ENCODE measurements at places on chromosomes 7 and 10.

GRCh38 chr7:64574540-64575099 is 11.7 kb upstream of the ZNF680 start:
- peak; percentile 77 for DNase-seq

GRCh38 chr7:7861211-7861633 is 107.4 kb upstream of the GLCCI1 start:
- DNase-seq: peak; percentile 81

GRCh38 chr7:93945083-93945482 is 23.5 kb downstream of the GNG11 start:
- no peak for DNase-seq

- no peak for DNase-seq
Measured at GRCh38 chr10:110404825-110405224, 92.9 kb upstream of the DUSP5 start.

DNA sequence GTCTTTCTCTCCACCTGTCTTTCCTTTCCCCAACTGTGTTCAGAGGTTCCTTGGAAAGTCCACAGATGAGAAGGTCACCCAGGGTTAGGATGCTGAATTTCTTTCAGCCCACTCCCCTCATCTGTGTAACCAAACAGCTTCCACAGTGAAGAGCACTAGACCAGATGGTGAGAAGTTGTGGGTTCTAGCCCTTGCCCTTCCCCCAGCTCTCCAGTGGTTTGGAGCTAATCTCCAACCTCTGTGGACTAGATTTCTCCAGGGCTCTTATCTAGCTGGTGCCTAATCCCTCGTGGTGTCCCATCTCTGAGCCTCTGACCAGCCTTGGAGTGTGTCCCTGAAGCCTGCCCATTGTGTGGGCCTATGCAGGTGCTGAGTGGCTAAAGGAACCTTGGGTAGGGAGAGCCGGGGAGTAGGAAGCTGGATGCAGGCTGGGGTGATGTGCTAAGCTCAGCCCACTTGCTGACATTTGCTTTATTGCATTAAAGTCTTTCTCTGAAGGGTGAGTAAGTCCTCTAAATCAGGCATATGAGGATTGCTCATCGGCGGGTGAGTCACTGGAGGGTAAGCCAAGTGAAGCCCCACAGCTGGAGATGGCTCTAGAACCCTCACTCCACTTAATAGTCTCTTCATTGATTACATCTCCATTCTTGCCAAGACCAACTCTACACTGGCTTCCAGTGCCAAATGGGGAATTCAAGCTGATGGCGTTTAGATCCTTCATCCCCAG is 14.9 kb downstream of the DUSP5 start:
- peak; percentile 92 for DNase-seq

GRCh38 chr7:74300926-74301325 is 11.7 kb downstream of the CLIP2 start:
- DNase-seq: no peak

DNA sequence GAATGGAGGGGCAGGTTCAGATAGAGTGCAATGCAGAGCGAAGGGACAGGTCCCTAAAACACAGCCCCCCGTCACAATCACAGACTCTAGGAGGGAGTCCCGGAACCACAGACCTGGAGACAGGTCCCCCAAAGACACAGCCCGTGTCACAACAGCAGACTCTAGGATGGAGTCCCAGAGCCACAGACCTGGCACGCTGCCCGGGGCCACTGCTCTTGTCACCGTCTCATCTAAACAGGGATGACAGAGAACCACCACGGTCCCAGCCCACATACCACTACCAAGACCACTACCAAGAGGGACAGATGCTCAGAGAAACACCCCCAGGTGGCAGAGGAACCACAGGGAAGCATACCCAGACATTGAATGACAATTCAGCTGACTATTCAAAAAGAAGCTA is 183.9 kb downstream of the TCERG1L start:
- no peak for DNase-seq

- DNase-seq: no peak
Measured at GRCh38 chr10:14485986-14486385, 155.3 kb upstream of the FRMD4A start.

GRCh38 chr7:125074141-125074540 is 144.5 kb upstream of the POT1 start:
- peak; percentile 30 for DNase-seq

DNA sequence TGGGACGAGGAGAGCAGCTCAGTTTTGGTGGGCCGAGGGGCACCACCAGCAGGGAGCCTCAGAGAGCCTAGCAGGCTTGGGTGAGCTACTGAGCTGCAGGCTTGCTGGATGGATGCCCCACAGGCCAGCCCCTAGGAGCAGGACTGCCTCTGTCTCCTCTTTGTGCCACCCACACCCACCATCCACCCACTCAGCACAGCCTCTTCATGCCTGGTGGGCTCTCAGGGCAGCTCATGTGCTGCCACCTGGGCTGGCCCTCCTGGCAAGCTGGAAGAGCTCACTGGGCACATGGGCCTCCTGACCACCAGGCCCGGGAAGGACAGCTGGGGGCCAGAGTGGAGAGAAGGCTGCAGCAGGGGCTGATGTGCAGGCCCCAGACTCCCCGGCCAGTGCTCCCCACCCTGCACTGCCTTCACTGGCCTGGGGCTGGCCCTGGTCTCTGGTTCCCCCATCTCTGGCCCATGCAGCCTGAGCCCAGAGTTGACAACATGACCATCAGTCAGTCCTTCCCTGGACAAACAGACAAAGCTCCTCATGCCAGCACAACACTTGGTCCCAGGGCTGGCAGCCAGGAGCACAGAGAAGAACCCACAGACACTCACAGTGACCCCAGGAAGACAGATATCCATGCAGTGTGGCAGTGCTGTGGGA is 8.2 kb downstream of the RASGEF1A start:
- no peak for DNase-seq

GRCh38 chr10:71712572-71713134 is 6.9 kb downstream of the C10orf105 start:
- DNase-seq: no peak

DNA sequence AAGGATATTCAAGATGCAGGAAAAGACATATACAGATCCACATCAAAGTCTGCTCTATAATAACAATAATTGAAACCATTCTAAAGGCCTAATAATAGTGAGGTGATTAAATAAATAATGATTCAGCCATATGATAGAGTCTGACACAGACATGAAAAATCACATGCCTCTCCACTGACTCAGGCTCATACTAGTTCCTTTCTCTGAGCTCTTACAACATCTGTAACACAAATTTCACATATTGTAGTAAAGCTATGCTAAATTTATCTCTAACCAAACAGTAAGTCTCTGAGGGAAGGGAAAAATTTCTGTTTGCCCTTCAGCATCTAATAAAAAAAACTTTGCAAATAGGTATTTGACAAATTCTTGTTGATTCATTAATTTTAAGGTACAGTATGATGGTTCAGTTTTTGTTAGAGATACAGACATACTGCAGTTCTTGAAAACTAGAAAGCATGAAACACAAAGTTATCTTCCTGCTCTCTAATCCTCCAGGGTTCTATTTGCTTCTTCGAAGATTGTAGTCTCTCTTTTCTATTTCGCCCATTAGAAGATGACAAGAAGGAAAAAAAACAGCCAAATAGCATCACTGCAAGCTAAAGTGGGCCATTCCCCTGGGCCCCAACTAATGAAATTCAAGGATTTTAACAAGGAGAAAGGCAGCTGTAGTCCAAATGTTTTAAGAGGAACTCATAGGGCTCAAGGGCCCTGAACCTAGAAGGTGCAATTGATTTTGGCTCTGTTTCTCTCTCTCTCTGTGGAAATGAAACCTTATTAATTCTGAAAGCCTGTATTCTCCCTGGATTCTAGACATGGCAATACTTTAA is 53.9 kb downstream of the CUBN start:
- DNase-seq: peak; percentile 87

DNA sequence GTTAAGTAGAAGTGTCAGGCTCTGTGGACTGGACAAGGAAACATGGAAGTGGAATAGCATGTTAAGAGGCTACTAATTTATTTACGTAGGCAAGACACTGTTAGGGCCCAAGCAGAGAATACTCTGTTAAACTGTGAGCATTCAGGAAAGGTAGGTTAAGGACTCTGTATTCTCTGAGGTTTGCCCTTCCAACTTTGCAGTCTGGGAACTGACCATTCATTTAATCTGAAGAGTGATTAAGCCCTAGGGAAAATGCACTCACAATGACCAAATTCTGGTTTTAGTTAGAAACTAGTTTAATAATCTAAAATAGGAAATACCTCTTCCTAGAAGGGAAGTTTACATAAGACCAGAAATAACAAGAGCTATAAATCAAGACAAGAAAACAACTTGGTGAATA is 266.6 kb downstream of the SUGCT start:
- DNase-seq: no peak

GRCh38 chr7:50648570-50649169 is 83.5 kb upstream of the DDC start:
- no peak for DNase-seq

GRCh38 chr7:131218727-131219128 is 108.9 kb upstream of the MKLN1 start:
- DNase-seq: no peak

DNA sequence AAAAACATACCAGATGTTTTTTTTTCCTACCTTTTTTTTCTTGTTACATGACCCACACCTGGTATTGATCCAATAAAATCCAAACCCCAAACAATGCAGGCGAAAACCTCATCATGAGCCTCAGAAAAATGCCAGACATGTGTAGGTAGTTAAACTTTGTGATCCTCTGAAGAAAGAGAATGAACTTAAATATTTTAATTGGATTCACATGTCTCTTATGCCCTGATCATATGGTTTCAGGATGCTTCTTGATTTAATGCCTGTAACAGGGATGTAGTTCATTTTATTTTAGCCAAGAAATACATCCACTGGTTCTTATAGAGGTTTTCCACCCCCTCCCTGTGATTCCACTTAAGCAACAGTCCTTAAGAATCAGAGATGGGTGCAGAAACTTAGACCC is 451.6 kb downstream of the TYW1 start:
- no peak for DNase-seq

GRCh38 chr7:103704701-103705100 is 258.7 kb upstream of the SLC26A5 start:
- DNase-seq: no peak

DNA sequence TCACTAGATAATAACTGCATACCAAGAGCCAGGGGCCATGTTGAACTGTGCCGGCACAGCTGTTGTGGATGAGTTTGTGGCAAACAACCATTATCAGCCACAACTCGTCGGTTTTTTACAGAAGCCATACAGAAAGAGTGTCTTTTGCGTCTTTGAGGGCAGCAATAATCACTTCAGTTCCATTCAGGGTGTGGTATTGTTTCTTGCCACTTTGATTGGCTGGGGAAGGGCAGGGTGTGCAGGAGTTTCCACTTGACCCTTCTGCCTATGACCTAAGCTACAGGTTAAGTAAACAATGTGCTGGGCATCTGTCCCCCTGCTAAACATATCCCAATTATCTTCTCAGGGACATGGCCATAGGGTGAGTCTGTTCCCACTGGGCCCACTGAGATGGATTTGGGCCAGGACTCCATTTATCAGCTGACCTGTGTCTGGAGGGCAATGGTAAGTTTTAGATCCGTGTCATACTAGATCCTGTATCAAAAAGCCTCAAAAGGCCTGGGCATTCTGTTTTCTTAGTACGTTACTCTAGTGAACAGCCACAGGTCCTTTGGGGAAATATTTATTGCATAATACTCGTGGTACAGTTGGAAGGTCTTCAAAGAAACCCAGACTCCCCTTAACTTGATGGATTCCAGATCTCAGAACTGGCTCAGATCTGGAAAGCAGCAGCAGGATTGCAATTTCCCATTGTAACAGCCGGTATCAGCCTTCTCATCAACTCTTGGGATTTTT is 15.9 kb downstream of the ZNF3 start:
- no peak for DNase-seq

GRCh38 chr10:122419876-122420623 is 34.4 kb upstream of the ARMS2 start:
- no peak for DNase-seq

DNA sequence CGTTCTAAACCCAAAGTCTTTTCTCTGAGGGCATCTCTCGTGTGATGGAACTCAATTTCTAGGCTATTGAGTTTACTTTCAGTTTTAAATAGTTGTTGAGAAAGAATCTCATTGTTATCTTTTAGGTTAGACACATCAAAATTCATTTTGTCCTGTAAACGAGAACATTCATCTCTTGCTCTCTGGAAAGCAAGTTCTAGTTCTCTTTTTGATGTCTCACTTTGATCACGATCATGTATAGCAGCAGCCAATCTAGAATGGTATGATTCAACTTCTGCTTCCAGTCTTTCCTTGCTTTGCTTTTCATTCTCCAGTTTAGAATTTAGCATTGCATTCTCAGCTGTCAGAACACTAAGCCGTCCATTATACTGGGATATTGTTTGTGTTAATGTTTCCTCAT is 65.1 kb downstream of the ANKRD26 start:
- DNase-seq: no peak

GRCh38 chr10:110083884-110084283 is 76.1 kb downstream of the ADD3 start:
- peak; percentile 58 for DNase-seq
